ENCODE measurements at places on chromosomes 12 and 14.

GRCh38 chr14:64891839-64892375 is 12.2 kb upstream of the SPTB start:
- no peak for DNase-seq

GRCh38 chr14:40576880-40577478 is 1029.7 kb upstream of the LRFN5 start:
- no peak for DNase-seq

GRCh38 chr12:46303039-46303666 is 34.3 kb upstream of the SLC38A1 start:
- DNase-seq = no peak

DNA sequence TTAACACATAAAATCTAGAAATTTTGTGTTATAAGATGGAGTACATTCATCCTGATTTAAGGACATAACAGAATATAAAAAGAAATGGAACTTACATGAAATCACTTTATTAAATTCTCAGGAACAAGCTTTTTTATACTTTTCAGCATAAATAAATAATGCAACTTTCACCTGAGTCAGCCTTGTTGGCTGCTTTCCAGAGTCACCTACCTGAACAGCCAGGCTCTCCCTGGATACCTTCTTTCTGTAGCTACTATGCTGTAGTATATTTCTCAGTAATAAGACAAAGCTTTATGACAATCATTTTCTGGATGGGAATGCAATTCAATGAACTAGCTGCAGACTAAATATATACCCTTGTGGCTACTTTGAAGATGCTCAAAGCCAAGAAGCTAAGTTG is 111.9 kb downstream of the NTS start:
- DNase-seq = no peak

DNA sequence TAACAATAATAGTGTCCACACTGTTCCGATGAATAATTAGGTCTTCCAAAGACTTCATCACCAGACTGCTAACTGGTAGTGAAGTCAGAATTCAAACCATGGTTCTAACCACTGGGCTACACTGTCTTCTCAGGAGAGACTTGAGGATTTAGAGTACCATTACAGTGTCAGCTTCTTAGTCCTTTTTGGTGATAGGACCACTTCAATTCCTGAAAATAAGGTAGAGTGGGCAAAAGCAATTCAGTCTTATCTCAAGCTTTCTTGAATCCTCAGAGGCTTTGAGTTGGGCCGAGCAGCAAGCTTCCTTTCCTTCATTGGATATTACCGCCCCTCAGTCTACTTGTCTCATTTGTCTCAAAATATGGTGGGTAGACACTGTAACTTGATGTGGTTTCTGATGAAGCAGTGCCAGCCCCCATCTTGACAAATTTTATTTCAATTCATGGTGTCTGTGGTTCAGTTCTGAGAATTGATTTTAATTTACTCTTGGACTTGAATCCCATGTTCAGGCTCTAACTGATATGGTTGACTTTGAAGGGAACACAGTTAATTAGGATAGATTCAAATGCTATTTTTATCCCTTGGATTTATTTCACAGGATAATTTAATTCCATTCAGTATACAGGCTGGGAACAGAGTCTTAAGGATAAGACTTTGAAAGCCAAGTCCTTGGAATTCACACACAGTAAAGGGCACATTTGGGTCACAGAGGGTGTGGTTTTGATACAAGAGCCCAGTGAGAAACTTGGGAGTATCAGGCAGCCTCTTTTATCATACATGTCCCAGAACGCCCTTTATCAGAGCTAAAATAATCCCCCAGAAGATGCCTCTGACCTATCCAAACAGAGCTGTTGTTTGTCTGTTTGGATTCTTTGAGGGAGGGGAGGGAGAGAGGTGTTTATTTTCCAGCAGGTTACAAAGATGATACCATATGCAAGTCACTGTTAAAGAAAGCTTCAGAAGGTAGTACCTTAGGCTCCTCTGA is 167.3 kb downstream of the PRKCH start:
- DNase-seq = no peak

DNA sequence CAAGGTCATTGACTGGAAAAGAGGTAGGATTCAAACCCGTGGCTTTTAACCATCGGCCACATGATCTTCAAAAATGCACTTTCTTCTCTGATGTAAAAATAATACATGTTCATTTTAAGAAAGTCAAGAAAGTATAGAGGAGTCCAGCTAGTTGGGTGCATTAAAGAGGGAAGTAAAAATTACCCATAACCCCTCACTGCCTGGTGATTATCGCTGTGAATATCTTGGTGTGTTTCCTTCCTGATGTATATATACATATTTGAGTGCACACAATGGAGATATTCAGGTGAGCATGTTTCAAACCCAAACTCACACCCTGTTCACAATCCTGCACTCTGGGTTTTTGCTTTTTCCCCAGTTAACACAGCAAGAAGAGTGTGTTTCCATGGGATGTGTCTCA is 47.5 kb upstream of the OAS1 start:
- DNase-seq = no peak

- no peak for DNase-seq
These were observed 143.4 kb upstream of the CPSF6 start for GRCh38 chr12:69095765-69096477.
